RPMI8226 (cell line): ENCODE measurements at places on chromosomes 7 and 10.

GRCh38 chr10:78247266-78247665 is 213.6 kb downstream of the RPS24 start:
- DNase-seq: no peak

- no peak for DNase-seq
These were observed 338.7 kb downstream of the SORCS1 start for GRCh38 chr10:106825576-106826364.

- DNase-seq: no peak
These were observed 32.1 kb upstream of the NMT2 start for GRCh38 chr10:15200626-15201025.

DNA sequence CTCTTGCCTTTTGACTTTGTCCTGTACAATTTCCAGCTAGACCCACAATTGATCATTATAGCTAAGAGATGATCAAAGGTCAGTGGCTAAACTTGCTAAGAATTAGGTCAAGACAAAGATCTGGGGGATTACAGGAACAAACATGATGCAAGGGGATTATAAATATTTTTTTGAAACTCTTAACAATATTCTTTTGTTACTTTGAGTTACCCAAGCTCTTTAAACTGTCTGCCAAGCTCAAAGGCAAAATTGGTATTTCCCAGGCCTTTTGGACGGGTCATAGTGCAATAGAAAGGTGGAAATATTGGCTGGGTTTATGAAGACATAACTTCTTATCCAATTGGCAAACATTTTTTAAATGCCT is 23.4 kb downstream of the TBXAS1 start:
- DNase-seq: no peak

DNA sequence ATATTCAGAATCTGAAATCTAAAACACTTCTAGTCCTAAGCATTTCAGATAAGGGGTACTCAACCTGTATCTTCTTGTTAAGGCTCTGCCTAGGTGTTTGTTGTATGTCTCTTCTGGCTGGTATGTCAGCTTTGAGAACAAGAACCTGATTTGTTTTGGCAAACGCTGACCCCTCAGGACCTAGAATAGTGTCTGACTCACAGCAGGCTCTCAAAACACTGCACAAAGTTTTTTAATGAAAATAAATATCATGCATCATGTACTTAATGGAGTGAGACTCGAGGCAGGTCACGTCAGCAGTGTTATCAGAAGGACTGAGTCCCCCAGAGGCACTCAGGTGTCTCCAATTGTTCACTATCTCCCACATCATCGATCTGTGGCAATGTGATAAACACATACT is 99.1 kb downstream of the GLI3 start:
- no peak for DNase-seq

- no peak for DNase-seq
These were observed 464 bp downstream of the DENND2A start for GRCh38 chr7:140640060-140640637.

DNA sequence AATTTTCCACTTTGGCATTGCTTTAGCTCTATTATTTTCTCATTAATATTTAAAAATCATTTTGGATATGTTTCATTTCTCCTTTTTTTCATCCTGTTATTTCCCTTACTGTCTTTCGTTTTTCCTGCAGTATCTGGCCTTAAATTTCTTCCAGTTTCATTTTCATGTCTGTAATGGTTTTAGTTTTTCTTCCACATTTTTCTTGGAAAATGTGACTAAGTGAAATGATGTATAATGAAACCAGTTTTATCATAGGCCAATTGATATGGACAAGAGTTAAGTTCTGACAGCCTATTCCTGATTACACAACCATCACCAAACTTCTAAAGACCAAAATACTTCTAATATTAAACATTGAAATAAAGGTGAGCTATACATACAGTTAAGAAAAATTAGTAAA is 158.5 kb downstream of the LHFPL3 start:
- no peak for DNase-seq

GRCh38 chr10:103054621-103055020 is 136.5 kb downstream of the CNNM2 start:
- DNase-seq: no peak

- DNase-seq: no peak
These were observed 91.8 kb downstream of the PRKAG2 start for GRCh38 chr7:151784853-151785680.

DNA sequence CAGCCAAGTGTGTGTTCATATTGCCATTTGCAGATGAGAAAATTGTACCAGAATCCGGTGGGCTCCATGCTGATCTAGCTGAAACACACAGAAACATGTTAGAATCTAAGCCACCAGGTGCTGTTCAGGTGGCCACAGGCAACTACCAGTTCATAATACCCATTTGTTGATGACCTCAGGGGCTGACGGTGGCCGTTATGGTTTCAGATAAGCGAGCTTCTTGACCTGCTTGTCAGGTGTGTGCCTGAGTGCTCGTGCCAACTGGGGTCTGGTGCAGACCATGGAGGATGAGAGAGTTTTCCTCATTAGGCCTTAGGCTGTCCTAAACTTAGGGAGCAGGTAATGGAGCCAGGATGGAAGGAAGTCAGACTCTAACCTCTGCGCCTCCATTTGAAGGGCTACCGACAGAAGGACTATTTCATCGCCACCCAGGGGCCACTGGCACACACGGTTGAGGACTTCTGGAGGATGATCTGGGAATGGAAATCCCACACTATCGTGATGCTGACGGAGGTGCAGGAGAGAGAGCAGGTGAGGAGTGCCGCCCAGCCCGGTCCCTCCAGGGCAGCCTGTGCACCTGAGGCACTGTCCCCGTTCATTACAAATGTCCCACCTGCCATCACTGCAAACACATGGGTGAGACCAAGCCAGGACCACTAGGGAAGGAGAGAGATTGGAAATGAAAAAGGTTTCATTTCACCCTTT is 53.1 kb downstream of the MKI67 start:
- DNase-seq: no peak

- peak; percentile 25 for DNase-seq
These were observed 942 bp downstream of the TRAPPC14 start for GRCh38 chr7:100157334-100158228.

DNA sequence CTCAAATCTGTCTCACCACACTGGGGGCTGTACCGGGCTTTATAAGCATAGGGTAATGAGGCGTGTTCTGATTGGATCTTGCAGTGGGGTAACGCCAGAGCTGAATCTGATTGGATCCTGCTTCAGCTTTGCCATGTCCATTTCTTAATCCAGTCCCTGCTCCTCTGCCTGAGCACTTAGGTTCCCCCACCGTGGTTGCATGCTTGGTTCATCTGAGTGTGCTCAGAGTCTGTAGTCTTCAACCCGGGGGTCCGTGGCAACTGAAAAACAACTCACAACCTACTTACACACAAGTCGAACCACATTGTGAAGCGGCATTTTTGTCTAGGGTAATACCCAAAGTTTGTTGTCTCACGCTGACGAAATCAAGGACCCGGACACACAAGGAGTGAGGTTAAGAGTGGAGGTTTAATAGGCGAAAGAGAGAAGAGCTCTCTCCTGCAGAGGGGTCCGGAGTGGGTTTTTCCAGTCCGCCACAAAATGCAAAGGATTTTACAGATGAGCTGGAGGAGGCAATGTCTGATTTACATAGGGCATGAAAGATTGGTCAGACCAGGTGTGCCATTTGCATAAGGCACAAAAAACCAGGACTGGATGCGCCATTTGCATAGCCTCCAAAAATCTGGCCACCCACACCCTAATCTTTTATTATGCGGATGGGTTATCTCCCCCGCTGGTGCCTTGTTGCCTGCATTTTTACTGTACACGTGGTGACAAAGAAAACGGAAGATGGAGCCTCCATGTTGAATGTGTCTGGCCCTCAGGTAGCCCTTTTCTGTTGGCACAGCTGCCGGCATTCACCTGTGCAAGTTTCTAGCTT is 641.8 kb upstream of the FOXK1 start:
- DNase-seq: no peak

DNA sequence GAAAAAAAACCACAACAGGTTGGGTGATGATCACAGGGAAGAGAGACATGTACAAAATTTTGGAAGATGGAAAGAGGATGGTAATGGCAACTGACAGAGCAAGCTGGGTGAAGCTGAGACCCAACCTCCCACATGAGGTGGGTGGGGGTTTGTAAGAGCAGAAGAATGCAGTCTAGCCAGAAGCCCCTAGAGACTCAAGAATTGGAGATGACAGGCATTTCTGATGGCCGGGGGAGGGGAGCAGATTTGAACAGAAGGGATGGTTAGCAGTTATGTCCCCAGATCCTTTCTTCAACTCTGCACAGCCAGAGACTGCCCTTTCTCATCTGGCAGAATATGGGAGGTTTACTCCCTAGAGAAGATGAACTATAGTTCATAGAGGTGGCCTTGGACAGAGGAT is 208.0 kb downstream of the GALNT17 start:
- no peak for DNase-seq

DNA sequence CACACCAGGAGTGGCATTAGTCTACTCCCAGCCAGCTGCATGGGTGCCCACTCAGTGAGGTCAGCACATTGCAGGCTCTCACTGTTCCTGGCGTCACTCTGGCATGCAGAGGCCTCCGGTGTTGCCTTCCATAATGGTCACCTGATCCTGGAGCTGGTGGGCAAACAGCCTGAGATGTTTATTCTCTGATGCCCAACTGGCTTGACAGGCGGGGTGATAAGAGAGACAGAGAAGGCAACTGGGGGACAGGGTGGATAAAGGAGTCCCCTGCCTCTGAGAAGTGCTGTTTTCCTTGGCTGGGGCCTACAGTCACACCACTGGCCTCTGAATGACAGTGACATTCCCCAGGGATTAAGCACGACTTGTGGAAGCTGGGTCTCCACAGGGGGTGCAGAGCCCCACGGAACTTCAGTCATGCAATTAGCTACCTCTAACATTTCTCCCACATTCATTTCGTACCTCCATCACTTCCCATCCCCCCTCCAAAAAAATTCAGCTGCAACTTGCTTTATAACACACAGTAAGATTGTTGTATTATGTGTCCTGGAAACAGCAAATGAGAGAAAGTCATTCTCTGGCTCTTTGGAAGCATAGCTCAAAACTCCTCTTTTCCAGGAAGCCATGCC is 7.1 kb upstream of the RBM20 start:
- no peak for DNase-seq

- DNase-seq: no peak
These were observed 13.5 kb upstream of the ENTPD1 start for GRCh38 chr10:95742485-95742884.

DNA sequence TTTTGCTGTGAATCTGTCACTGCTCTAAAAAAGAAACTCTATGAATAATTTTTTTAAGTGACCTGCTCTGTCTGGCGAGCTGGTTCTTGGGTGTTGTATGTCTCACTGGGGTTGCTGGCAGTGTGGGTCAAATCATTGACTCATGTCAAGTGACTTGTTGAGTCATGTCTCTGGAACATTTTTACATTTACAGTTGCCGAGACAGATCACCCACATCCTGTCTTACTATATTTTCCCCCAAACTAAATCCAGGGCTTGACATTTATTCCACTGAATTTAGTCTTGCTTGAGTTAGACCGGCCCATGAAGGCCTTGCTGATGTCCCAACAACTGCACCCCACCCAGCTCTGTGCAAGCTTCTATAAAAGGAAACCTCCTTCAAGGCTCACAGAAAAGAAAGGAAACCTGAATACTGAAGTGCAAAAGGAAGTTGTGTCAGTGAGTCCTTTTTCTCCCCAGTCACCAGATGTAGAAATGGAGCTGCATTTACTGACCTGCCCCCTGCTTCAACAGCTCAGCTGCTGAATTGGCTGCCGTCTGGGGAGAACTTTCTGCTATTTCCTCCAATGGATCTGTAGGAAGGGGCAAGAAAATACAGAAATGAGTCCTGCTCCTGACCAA is 290.3 kb downstream of the TNS3 start:
- DNase-seq: no peak

- DNase-seq: no peak
These were observed 12.3 kb upstream of the ASCC1 start for GRCh38 chr10:72228318-72228751.

DNA sequence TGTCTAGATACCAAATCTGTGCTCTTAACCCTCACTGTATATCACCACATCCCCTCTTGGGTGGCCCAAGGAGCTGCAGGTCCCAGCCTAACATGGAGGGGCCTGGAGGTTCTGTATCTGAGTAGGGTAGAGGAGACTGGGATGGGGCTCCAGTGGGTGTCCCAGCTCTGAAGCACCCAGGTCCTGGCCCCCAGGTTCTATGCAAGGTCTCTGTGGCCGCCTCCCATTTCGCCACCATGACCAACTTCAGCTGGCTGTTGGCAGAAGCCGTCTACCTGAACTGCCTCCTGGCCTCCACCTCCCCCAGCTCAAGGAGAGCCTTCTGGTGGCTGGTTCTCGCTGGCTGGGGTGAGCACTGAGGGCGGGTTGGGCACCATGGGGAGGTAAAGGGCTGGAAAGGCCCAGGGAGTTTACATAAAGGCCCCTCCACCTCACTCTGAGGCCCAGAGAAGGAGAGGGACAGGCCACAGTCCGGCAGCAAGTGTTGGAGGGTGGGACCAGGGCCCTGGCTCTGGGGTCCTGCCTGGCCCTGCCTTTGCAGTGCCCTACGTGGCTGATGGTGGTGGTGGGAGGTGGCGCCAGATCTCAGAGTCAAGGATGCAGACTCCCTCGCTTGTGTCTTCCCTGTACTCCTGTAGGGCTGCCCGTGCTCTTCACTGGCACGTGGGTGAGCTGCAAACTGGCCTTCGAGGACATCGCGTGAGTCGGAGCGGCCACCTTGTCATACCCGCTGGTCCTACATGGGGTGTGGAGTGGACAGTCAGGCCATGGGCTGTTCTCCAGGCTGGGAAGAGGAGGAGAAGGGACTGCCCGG is 10.2 kb downstream of the GHRHR start:
- DNase-seq: no peak

GRCh38 chr7:112192236-112193154 is 13.7 kb downstream of the DOCK4 start:
- no peak for DNase-seq

DNA sequence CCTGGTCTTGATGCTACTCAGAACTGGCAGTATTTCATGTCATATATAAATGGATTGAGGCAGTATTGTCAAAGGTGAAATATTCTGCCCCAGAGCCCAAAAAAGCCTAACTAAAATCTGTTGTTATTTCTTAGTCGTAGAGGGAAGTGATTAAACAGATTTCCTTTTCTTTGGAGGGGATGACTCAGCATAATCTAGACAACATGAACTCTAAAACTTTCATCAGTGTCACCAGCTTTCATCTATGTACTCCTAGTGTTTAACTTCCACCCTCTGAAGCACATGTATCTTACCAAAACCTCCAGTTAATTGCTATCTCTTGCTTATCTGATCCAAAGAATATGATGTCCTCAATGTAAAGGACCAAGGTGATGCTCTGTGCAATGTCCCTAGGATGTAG is 97.1 kb upstream of the ARID5B start:
- no peak for DNase-seq

GRCh38 chr10:24449321-24449740 is 240.4 kb downstream of the KIAA1217 start:
- peak; percentile 66 for DNase-seq
